ENCODE measurements at places on chromosomes 6 and 20. TPM values are rescaled to one million over a fixed set of nuclear protein-coding genes. Genes with fewer than 3 reads are reported as not detected.

Gene TENT5A
- 28.4 TPM for total RNA-seq

Gene SLC22A16
- not detected for total RNA-seq

DNA sequence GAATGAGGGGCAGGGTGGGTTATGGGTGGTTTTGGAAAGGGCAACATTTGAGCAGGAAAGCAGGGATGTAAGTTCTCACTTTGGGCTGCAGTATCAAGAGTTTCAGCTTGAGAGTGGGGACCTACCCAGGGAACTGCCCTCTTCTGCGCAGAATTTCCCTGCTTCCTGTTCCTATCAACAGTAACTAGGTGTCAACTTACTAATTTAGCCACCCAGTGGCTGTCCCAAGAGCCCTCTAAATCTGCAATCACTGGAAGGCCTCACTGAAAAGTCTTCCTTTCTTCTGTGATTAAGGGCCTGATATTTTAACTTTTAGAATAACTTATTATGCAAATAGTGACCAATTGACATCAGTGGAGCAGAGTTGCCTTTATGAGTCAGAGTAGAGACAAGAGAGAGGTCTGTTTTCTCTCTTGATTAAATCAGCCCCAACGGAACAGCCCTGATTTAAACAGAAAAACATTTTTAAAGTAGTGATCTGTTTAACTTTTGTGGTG, 118.2 kb upstream of the RIPOR2 start:
- H3K27ac ChIP-seq = no peak overlapping the region
- no peaks in the 10 kb centered on the region for H3K27me3 ChIP-seq
- no peak for DNase-seq
- no peaks in the 10 kb centered on the region for H3K4me1 ChIP-seq

- no peaks in the 10 kb centered on the region for H3K36me3 ChIP-seq
- no peaks in the 10 kb centered on the region for H3K4me1 ChIP-seq
- H3K27ac ChIP-seq = no peak overlapping the region
- DNase-seq = no peak
- no peak overlapping the region for H3K4me3 ChIP-seq
Measured at GRCh38 chr6:150557043-150557599, 42.6 kb upstream of the PLEKHG1 start.

DNA sequence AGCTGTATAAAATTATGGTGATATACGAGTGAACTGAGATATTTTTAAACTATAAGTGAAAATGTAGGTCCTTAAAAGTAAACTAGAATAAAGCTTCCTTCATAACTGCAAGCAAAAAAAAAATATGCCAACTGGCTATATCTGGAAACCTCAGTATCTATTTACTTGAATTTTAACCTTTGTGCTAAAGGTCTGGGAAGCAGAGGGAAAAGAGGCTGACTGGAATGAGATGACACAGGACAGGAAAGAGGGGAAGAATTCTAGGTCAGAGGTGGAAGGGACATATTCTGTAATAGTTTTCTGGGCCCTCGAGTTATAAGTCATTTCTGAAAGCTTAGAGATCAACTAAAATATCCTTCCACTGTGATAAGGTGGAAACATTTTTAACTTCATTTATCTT, 46.8 kb downstream of the AIG1 start:
- no peak overlapping the region for H3K4me3 ChIP-seq
- no peak overlapping the region for H3K27ac ChIP-seq
- no peak for DNase-seq
- no peaks in the 10 kb centered on the region for H3K27me3 ChIP-seq
- no peaks in the 10 kb centered on the region for H3K4me1 ChIP-seq

GRCh38 chr6:36669002-36669401, 9.5 kb upstream of the CDKN1A start:
- H3K36me3 ChIP-seq = no peaks in the 10 kb centered on the region
- no peak overlapping the region for H3K4me3 ChIP-seq
- peaks cover 16% of the 10 kb centered on the region for H3K4me1 ChIP-seq
- H3K27ac ChIP-seq = no peak overlapping the region
- H3K27me3 ChIP-seq = no peaks in the 10 kb centered on the region

GRCh38 chr6:129211626-129212025, 328.7 kb downstream of the LAMA2 start:
- peaks cover 17% of the 10 kb centered on the region for H3K4me1 ChIP-seq
- H3K27me3 ChIP-seq = no peaks in the 10 kb centered on the region
- no peaks in the 10 kb centered on the region for H3K36me3 ChIP-seq
- no peak overlapping the region for H3K27ac ChIP-seq
- no peak for DNase-seq

Gene GGTLC1
- total RNA-seq = not detected

Gene PCK1
- 131 TPM for total RNA-seq

DNA sequence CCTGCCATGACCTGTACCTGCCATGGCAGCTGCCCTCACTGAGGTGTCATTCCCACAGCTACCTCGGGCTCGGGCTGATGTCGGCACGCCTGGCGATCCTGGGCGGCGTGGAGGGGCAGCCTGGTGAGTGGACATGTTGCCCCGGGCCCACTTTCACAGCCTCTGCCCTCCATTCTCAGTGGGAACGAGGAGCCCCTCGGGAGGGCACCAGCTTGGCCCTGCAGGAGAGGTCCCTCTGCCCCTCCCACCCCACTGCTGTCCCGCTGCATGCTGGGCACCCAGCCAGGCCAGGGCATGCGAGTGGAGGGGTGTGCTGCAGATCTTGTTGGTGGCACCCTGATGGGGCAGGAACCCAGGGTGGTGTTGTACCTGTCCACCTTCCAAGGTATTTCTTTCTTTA, 23.0 kb downstream of the ENTPD6 start:
- H3K4me3 ChIP-seq = no peak overlapping the region
- H3K27me3 ChIP-seq = no peaks in the 10 kb centered on the region
- H3K27ac ChIP-seq = no peak overlapping the region
- DNase-seq = no peak
- H3K36me3 ChIP-seq = peaks cover 11% of the 10 kb centered on the region

DNA sequence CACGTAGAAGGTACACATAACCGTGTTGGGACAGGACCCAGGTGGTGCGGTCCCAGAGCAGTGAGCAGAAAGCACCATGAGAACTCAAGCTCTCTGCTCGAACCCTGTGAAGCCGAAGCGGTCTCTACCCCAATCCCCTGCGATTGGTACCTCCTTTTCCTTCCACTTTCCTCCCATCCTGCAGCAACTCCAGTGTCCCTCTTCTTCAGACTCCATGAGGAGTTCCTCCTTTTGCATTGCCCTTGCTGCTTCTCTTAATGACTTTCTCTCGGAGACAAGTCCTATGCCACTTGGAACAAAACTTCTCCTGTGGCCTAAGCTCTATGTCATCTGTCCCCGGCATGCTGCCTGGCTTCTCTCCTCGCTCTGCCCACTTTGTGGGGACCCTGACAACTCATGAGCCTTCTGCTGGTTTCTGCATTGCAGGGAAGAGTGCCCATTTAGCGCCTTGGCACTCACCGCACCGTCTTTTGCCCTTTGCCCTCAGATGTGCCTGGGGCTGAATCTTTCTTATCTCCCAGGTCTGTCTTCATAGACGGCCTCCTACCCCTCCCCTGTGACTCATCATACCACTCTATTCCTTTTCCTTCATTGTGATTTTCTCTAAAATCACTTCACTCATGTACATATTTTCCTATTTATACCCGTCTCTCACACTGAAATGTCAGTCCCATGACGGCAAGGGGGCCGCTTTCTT, 9.2 kb upstream of the ZNF831 start:
- H3K4me3 ChIP-seq = no peak overlapping the region
- no peak for DNase-seq
- no peaks in the 10 kb centered on the region for H3K27me3 ChIP-seq
- no peaks in the 10 kb centered on the region for H3K4me1 ChIP-seq

Gene NMBR
- not detected for total RNA-seq

DNA sequence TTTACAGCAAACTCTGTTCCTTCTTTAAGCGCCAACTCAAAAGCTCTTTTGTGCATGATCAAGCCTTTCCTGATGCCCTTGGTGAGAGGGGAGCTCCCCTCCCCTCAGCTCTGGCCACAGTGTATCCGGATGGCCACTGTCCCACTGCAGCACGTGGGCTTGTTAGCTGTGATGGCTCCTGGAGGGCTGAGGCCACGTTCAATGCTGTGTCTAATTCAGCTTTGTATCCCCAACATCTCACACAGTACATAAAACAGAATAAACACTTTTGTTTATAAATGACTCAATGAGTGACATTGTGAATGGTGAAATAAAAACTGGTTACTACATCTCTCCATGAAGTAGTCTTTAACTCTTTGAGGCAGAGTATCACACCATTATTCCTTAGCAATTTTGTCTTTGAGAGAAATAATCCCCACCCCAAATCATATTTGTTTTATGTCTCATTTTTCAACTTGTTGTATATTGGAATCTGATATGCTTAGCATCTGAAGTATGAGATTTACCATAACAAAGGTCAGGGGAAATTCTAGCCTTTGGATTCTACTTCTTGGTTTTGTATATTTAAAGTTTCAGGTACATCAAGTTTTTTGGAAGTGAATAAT, 44.5 kb downstream of the EDN1 start:
- H3K36me3 ChIP-seq = no peaks in the 10 kb centered on the region
- no peak for DNase-seq

DNA sequence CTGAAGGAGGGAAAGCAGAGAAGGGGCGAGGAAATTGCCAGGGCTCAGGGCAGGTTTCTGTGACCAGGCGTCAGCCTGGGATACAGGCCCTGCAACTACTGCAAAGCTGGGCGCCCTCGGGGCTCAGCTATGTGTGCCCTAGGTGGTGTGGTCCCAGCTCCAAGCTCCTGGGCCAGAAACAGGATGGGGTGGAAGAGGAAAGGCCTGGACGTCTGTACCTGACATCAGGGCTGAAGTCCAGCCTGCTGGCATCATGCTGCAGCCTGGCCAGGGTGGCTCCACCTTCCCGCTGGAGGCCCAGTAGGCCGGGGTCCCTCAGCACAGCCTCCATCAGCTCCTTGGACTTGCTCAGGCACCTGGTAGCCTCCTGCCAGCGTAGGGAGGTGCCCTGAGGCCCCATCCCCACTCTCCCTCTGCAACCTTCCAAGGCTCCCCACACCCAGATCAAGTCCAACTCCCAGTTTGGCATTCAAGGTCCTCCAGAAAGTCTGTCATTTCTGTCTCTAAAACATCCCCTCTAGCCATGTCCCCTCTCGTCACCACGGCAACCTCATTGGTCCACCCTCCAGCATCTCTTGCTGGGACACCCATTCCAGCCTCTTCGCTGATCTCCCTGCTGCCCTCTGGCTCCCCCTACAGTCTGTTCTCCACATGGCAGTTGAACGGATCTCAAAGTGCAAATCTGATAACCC, 38.2 kb downstream of the KIAA1755 start:
- H3K36me3 ChIP-seq = no peaks in the 10 kb centered on the region
- DNase-seq = peak; percentile 64
- no peaks in the 10 kb centered on the region for H3K27me3 ChIP-seq
- H3K27ac ChIP-seq = no peak overlapping the region
- no peak overlapping the region for H3K4me3 ChIP-seq

- DNase-seq = no peak
- H3K27me3 ChIP-seq = no peaks in the 10 kb centered on the region
- no peak overlapping the region for H3K4me3 ChIP-seq
- H3K36me3 ChIP-seq = no peaks in the 10 kb centered on the region
- H3K27ac ChIP-seq = no peak overlapping the region
- no peaks in the 10 kb centered on the region for H3K4me1 ChIP-seq
Measured at GRCh38 chr20:17549131-17549530, 18.0 kb upstream of the BFSP1 start.

GRCh38 chr6:158413028-158413427, 100.8 kb downstream of the TULP4 start:
- no peaks in the 10 kb centered on the region for H3K4me1 ChIP-seq
- no peaks in the 10 kb centered on the region for H3K27me3 ChIP-seq
- H3K27ac ChIP-seq = no peak overlapping the region
- no peak overlapping the region for H3K4me3 ChIP-seq
- H3K36me3 ChIP-seq = no peaks in the 10 kb centered on the region
- DNase-seq = no peak

Gene CAGE1
- not detected for total RNA-seq

Gene LTB
- total RNA-seq = not detected

Gene PPP1R18
- 34.3 TPM for total RNA-seq

Gene AFG1L
- total RNA-seq = 5.2 TPM

- no peak overlapping the region for H3K27ac ChIP-seq
- H3K27me3 ChIP-seq = no peaks in the 10 kb centered on the region
- peaks cover 34% of the 10 kb centered on the region for H3K36me3 ChIP-seq
- no peak overlapping the region for H3K4me3 ChIP-seq
Measured at GRCh38 chr6:14134211-14134910, 16.8 kb downstream of the CD83 start.

DNA sequence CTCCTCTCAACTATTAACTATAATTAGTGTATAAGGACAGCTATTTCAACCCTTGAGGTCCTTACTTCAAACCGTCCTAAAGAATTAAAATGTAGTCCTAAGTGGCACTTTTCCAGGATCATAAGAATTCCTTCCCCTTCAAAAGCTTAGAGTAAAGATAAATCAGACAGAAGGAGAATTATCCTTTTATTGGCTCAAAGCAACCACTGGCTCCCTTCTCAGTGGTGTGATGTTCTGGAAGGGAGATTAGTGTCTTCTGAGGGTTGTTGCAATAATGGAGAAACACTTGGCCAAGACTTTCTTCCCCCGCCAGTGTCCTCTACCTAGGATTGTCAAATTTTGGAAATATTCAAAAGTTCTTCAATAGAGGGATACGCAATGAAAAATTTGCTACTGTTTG, 89.1 kb upstream of the PLEKHG1 start:
- no peaks in the 10 kb centered on the region for H3K27me3 ChIP-seq
- no peak for DNase-seq
- no peak overlapping the region for H3K27ac ChIP-seq
- H3K4me3 ChIP-seq = no peak overlapping the region
- no peaks in the 10 kb centered on the region for H3K36me3 ChIP-seq

- H3K27ac ChIP-seq = no peak overlapping the region
- H3K4me3 ChIP-seq = no peak overlapping the region
- no peaks in the 10 kb centered on the region for H3K36me3 ChIP-seq
- H3K4me1 ChIP-seq = no peaks in the 10 kb centered on the region
Measured at GRCh38 chr6:27758491-27758890, 153.7 kb downstream of the OR2B2 start.

GRCh38 chr20:15487030-15487429, 1086.2 kb downstream of the KIF16B start:
- H3K4me3 ChIP-seq = no peak overlapping the region
- H3K36me3 ChIP-seq = no peaks in the 10 kb centered on the region
- no peaks in the 10 kb centered on the region for H3K27me3 ChIP-seq
- H3K4me1 ChIP-seq = no peaks in the 10 kb centered on the region
- no peak overlapping the region for H3K27ac ChIP-seq
- no peak for DNase-seq

Gene EYS
- total RNA-seq = 4.5 TPM

DNA sequence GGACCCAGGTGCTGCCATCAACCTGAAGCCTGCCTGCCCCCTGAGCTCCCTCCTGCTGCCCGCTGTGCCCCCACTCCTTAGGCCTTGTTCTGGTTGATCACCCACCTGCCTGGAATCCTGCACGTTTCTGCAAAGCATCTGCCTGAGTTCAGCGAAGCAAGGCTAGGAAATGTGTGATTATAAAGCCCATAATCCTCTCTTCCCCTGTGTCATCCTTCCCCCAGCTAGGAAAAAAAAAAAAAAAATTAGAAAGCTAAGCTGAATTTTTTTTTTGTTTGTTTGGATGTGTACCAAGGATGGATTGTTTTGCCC, 93.2 kb downstream of the FOXA2 start:
- no peaks in the 10 kb centered on the region for H3K27me3 ChIP-seq
- no peak overlapping the region for H3K4me3 ChIP-seq
- H3K4me1 ChIP-seq = no peaks in the 10 kb centered on the region
- no peak for DNase-seq

Gene TSPO2
- not detected for total RNA-seq

Gene MCCD1
- not detected for total RNA-seq

Gene MRPS18B
- total RNA-seq = 36.9 TPM

Gene ANGPT4
- 4.7 TPM for total RNA-seq

Data from tibial nerve (tissue), 4 donors.